Endothelial cell of umbilical vein (primary cell): ENCODE measurements at places on chromosomes 11 and 22. TPM values are rescaled to one million over a fixed set of nuclear protein-coding genes. Genes with fewer than 3 reads are reported as not detected.

DNA sequence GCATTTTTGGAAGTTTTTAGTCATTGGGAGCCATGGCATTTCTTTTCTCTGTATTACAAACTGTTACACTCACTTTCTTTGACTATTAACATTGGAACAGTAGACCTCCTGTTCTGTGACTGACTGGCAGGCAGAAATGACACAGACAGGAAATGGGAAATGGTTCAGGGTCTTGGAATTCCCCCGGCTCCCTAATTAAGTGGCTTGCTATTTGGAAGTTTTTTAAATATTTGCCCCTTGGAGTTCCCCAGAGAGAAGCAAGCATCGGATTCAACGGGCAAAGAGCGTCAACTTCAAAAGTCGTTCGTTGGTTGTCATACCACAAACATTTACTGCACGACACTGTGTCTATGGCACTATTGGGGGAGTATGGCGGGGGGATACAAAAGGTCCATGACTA lies 1.1 kb upstream of the BIRC2 start:
- H3K27me3 ChIP-seq, result no peaks in the 10 kb centered on the region
- peak overlapping the region; percentile 89 for H3K27ac ChIP-seq
- peaks cover 43% of the 10 kb centered on the region for H3K4me1 ChIP-seq
- peak; percentile 89 for DNase-seq

DNA sequence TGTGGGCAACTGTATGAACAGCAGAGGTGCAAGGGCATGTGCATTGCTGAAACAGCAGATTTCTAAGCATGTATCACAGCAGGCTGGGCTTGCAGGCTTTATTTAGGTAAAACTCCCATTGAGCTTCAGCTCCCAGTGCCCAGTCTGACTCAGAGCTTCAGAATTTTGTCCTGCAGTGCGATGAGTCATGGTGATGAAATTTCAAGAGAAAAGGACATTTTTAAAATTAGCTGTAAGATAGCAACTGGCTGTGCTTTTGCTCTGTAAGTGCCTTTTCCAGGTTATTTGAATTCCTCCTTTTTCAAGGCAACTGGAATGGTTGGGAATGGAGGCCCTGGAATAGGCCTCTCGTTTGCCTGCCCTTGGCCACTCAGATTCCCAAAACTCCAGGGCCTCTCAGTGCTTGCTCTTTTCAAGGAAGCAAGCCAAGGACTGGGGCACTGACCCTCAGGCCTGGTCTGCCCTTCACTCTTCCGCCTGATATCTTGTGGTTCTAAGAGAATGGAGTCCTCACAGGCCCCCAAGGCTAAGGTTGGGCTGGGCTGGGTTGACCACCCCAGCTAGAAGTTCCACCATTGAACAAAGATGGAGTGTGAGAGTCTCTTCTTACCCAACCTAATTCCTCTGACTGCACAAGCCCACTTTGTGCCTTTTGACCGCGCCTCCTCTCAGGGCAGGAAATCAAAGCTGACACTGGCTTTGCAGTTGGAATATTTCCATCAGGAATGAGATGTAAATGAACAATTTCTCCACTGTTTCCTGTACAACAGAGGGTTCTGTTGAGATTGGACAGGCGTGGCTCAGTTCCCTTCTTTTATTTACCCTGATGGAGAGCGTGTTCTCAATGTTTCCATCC lies 59.5 kb upstream of the PRSS23 start:
- no peaks in the 10 kb centered on the region for H3K36me3 ChIP-seq
- peak; percentile 94 for DNase-seq
- no peak overlapping the region for H3K4me3 ChIP-seq
- peaks cover 78% of the 10 kb centered on the region for H3K4me1 ChIP-seq
- no peaks in the 10 kb centered on the region for H3K27me3 ChIP-seq

DNA sequence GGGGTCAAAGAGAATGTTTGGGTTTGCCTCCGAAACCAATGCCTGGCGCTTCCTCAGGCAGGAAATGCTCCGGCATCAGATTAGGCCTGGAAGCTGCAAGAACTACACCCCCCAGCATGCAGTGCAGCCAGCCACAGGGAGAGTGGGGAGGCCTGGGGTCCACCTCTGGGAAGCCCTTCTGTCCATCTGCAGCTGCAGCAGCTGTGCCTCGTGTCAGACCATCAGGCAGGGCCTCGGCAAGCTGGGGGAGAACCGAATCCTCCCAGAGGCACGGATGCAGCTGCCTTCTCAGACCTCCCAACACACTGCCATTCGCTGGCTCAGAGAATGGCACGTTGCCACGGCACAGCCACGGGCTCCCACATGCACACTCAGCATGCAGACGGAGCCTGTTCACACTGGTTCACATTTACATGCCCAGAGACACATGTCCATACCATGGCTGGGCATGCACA lies 57.4 kb downstream of the NECTIN1 start:
- peak; percentile 31 for DNase-seq
- no peaks in the 10 kb centered on the region for H3K36me3 ChIP-seq
- H3K4me1 ChIP-seq, result peaks cover 20% of the 10 kb centered on the region
- peak overlapping the region; percentile 22 for H3K27ac ChIP-seq

ADM2 gene
- 0.69 and 1.5 TPM in 2 replicates for total RNA-seq

- no peak overlapping the region for H3K27ac ChIP-seq
- H3K4me1 ChIP-seq, result peaks cover 40% of the 10 kb centered on the region
- H3K4me3 ChIP-seq, result no peak overlapping the region
- DNase-seq, result no peak
- no peaks in the 10 kb centered on the region for H3K27me3 ChIP-seq
These were observed 15.4 kb upstream of the C11orf96 start for GRCh38 chr11:43927070-43927469.
